Urinary bladder (tissue), 4 donors: ENCODE measurements at places on chromosomes 3 and 15.

DNA sequence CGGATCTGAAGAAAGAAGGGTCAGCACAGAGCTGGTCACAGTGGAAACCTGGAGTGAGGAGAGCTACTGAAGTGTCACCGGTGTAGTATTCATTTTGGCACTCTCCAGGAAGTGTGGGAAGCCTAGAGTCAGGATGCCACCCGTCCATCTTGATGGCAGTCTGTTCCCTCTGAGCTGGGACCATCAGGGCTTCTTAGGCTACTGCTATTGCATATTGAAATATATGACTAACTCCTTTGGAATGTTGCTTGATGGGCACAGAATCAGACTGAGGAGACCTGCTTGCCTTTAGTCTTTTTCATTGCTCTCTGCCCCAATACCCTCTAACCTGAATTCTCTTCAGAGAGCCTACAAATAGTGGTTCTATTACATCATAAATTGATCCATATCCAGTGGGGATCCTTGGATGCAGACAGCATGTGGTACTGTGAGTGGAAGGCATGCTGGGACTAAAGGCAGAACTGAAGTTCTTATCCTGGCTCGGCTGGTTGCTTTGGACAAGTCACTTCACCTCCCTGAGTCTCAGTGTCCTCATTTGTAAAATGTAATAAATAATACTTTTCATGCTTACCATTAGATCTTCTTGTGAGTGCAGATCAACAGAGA lies 143.5 kb downstream of the PDE8A start:
- DNase-seq: no peak

DNA sequence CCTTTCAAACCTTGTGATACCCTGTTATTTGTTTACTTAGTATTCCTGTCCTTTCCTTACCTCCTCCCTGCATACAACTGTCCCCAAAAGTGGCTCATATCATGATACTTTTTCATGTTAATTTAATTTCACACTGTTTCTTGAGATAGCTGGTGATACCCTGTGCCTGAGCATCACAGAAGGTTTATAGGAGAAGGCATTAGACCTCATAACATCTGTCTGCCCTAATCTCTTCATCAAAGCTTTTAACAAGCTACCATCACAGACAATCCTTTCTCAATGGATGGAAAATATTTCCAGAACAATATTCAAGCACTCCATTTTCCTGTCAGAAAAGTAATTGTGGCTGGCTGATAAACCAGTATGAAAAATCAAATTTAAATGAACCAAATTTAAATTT lies 81.6 kb downstream of the SSR3 start:
- DNase-seq: no peak

GRCh38 chr3:100009276-100010086 lies 104.8 kb downstream of the FILIP1L start:
- DNase-seq: no peak

DNA sequence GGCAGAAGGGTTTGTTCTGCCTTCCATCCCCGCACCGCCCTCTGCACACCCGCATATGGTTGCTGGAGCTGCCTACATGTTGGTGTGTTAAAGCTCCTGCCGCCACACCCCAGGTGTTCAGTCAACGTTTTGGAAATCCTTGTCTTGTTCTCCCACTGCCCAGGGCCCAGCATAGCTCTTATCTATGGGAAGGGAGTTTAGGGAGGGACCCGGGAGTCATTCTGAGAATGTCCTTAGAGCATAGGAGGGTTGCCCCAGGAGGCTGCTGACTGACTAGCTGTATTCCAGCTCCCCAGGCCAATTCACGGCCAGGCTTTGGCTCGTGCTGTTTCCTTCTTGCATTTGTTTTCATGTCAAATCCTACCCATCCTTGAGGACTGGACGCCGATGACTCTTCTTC lies 46.8 kb downstream of the MAGEF1 start:
- DNase-seq: no peak

- DNase-seq: no peak
Measured at GRCh38 chr15:97836003-97836402, 124.5 kb upstream of the ARRDC4 start.

GRCh38 chr3:49636883-49637609 lies 37.1 kb upstream of the APEH start:
- DNase-seq: no peak

DNA sequence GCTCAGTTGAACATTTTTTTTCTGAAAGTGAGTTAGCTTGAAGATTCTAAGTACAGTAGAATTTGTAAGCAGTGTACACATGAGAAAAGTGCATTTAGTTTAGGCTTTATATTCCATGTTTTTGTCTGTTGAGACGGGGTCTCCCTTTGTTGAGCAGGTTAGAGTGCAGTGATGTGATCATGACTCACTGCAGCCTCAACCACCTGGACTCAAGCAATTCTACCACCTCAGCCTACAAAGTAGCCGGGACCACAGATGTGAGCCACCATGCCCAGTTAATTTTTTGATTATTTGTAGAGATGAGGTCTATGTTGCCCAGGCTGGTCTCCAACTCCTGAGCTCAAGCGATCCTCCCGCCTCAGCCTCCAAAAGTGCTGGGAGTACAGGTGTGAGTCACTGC lies 5.3 kb upstream of the CSNK1G1 start:
- DNase-seq: no peak

GRCh38 chr3:66816090-66816761 lies 181.9 kb upstream of the KBTBD8 start:
- DNase-seq: no peak

DNA sequence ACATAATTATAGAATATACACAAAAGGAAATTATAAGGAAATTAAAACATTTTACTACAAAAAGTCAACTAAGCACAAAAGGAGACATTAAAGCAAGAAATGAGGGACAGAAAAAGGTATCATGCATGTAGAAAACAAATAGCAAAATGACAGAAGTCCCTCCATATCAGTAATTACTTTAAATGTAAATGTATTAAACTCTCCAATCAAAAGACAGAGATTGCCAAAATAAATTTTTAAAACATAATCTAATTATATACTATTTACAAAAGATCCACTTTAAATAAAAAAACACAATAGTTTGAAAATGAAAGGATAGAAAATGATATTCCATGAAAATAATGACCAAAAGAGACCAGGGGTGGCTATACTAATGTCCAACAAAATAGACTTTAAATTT lies 123.7 kb downstream of the MEX3B start:
- DNase-seq: no peak

DNA sequence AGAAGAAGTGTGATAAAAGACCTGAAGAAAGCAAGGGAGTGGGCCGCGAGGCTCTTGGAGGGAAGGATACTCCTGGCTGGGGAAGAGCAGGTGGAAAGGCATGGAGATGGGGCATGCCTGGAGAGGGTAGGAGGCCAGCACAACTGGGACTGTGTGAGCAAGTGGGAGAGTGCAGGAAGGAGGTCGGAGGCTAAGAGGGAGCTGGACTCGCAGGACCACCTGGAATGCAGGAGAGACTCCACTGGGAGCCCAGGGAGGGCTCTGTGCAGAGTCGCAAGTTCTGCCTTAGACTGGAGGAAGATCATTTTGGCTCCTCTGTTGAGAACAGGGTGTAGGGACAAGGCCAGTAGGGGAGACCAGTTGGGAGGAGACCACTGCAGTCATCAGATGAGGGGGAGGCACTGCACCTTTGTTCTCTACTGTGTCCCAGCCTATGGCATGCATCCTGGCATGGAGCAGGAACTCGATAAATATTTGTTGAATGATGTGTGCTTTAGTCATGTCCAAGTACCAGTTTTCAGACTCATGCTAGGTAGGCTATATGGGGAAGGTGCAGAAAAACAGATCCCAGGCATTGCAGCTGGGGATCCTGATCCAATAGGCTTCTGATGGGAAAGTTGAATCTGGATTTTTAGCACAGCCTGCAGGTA lies 13.7 kb downstream of the FAM107A start:
- no peak for DNase-seq

DNA sequence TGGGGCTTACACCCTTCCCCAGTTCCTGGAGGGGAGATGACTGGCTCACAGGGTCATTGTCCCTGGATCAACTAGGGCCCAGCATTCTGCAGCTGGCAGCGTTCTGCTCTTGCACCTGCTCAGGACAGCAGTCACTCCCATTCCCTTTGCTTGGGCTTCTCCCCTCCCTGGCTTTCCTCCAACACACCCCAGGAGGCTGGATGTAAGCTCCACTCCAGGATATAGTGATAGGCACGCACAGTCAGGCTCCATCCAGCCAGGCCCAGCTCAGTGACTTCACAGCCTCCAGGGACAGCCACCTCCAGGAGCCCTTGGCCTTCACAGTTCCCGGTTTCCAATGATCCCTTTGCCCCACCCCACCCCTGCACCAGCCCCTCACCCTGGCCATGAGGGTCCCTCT lies 1.9 kb downstream of the SPTBN5 start:
- no peak for DNase-seq

GRCh38 chr3:129161860-129162271 lies 1.0 kb upstream of the ISY1 start:
- no peak for DNase-seq

DNA sequence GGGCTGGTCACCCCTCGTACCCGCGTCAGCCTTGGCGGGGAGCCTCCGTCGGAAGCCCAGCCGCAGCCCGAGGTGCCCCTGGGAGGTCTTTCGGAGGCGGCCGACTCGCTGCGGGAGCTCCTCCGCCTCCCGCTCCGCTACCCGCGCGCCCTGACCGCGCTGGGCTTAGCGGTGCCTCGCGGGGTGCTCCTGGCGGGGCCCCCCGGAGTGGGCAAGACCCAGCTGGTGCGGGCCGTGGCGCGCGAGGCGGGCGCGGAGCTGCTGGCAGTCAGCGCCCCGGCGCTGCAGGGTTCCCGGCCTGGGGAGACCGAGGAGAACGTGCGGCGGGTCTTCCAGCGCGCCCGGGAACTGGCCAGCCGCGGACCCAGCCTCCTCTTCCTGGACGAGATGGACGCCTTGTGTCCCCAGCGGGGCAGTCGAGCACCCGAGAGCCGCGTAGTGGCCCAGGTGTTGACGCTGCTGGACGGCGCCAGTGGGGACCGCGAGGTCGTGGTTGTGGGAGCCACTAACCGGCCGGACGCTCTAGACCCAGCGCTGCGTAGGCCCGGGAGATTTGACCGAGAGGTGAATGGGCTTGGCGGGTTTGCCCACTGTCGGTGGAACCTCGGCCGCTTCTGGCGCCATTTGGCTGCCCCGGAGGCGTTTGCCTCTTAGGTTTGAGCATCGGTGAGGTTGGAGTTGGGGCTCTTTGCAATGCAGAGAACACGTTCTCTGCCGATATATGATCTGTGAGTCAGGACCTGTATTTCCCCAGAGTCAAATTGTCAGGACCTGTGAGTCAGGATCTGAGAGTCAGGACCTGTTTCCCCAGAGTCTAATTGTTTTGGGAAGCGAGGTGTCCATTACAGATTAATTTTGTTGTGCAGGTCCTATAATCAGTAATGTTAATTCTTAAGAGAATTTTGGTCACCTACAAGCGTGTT lies 24.9 kb upstream of the GATM start:
- DNase-seq: no peak

DNA sequence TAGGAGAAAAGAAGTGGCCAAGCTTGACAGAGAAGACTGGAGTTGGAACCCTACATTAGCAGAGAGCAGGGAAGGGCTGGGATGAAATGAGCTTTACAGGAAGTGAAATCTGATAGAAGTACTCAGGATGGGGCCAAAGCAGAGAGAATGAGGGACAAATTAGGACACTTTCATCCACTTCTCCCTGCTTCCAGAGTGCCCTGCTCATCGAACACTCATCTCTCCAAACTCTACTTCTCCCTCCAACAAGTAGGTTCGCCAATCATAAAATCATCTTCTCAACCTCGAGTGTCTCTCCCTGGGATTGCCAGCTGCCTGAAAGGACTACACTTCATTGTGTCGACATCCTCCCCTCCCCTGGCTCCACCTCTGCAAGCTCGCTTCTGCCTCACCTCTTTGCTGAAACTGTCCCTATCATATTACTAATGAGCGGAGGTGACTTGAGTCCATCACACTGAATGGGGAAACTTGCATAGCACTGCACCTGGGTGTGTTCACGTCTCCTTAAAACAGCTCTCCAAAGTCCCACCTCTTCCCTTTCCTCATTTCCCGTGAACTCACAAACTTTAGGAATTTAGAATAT lies 365.8 kb downstream of the FOXP1 start:
- no peak for DNase-seq

DNA sequence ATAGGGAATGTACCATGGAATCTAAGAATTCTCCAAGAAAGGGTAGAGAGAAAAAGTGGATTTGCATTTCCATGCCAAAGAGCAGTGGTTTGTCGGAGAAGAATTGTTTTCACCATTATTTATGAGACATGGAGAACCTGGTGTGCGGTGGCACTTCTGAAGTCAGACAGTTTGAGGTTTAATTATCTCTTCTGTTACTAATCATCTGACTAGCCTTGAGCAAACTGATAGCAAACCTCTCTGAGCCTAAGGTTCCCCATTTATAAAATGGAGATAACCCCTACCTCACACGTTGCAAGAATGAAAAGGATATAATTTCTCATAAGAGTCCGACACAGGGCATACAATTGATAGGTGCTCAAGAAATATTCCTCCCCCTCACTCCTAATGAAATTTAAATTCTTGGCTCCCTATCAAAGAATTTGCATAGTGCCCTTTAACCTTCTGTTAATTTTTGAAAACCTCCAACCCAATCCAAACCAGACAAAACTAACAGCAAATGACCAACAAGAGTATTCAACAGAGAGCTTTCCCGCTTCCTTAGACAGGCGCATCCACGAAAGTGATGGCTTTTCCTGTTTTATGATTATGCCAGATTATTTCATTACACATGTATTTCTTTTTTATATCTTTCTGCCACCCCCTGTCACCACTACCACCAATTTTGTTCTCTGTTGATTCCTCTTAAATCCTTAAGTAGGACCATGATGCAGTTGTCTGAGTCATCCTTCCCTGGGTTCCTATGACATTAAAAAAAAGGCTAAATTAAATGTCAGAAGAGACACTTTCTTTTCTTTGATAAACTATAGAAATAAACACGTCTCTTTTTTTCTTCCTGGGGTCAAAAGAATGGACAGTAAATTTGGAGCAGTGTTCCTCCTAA lies 28.5 kb downstream of the TMEM212 start:
- DNase-seq: no peak

DNA sequence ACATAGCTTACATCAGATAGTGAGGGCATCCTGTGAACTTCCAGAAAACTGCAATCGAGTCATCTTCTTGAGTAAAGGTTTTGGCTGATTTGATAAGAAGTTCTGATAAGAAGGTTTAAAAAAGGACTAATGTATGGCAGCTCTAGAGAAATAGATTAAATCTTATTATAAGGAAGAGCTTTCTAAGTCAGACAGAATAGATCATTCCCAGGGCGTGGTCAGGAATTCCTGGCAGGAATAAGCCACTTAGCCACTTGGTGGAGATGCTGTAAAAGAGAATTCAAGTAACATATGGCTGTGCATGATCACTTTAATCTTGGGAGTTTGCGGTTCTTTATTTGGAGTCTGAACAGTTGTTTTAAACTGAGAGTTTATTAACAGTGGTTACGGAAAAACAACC lies 17.4 kb downstream of the PGBD4 start:
- no peak for DNase-seq
